Calu3 (cell line): ENCODE measurements at places on chromosomes 4 and X. TPM values are rescaled to one million over a fixed set of nuclear protein-coding genes. Genes with fewer than 3 reads are reported as not detected.

GRCh38 chr4:24855741-24856140 lies 57.1 kb downstream of the CCDC149 start:
- H3K4me1 ChIP-seq: peaks cover 67% of the 10 kb centered on the region
- no peak overlapping the region for H3K27ac ChIP-seq
- no peak for DNase-seq
- H3K36me3 ChIP-seq: peaks cover 5% of the 10 kb centered on the region

Gene COL4A5
- 19.8 and 23.1 TPM in 2 replicates for total RNA-seq

DNA sequence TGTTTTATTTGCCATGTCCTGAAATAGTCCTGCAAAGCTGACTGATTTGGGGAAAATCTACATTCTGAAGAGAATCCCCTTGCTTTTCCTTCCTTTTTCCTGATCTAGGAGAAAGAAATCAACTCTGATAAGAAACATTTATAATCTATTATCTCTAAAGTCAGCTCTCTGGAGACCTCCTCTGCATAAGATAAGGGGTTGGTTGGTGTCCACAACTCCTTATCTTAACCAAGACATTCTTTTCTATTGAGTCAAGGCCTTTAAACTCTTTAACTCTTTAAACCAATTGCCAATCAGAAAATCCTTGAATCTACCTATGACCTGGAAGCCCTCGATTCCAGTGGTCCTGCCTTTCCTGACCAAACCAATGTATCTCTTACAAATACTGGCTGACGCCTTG lies 373.6 kb upstream of the RASGEF1B start:
- no peak for DNase-seq
- peaks cover 50% of the 10 kb centered on the region for H3K4me1 ChIP-seq
- no peaks in the 10 kb centered on the region for H3K27me3 ChIP-seq
- H3K4me3 ChIP-seq: no peak overlapping the region
- H3K36me3 ChIP-seq: peaks cover 5% of the 10 kb centered on the region

- no peak overlapping the region for H3K4me3 ChIP-seq
- H3K36me3 ChIP-seq: no peaks in the 10 kb centered on the region
- no peaks in the 10 kb centered on the region for H3K4me1 ChIP-seq
- no peak for DNase-seq
Measured at GRCh38 chr4:184972991-184973390, 45.3 kb upstream of the HELT start.

Gene ASMT
- total RNA-seq: not detected in 2 replicates

DNA sequence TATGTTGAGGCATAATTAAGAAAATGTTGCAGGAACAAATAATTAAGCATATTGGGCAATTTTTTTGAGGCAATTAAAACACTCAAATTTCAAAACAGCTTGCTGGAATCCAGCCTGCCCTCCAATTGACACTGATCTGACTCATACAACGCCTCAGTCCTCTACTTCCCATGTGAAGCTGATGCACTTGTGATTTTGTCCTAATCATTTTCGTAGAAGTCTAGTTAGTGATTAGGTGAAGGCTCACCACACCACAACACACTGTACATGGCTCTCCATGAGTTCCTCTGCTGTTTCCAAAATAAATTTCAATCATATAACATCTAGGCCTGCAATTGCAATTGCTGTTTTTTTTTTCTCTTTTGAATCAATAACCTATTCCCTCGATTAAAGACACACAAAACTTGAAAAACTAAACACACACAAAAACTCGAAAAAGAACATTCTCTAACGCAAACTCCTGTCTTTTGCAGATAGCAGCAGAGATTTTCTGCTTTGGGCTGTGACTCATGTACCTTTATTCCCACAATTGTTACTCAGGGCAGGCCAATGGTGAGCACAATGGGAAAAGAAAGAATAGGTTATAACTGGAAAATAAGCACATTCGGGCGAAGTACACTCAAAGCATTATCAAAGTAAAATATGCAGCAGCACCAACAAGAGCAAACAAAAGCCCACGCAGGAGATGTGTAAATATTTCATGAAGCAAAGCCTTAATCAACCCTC lies 1.7 kb downstream of the GPRIN3 start:
- no peaks in the 10 kb centered on the region for H3K27me3 ChIP-seq
- peak overlapping the region; percentile 75 for H3K27ac ChIP-seq
- peak; percentile 35 for DNase-seq

DNA sequence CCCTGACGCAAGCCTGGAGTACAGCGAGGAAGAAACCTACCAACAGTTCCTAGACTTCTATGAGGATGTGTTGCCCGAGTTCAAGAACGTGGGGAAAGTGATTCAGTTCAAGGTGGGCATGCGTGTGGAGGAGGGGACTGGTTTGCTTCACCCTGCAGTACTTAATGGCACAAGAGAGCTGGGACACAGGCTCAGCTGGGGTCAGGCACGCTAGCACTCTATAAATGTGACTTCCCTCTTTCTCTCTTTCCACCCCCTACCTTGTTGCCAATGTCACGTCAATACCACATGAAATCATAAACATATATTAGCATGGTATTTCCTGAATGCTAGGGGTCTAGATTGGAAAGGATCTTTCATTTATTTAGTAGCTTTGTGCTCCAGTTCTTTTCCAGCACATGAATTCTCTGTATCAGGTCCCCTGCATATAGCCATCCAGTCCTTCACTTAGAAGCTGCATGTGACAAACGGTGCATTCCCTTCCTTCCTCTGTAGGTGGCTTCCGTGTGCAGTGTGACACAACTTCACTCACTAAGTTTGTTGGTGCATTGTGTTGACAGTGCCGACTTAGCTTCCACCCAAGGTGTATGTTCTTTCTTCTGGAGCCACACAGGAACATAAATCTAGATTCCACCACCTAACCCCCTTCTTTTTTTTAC lies 25.6 kb downstream of the ZRSR2 start:
- H3K27ac ChIP-seq: no peak overlapping the region
- no peaks in the 10 kb centered on the region for H3K27me3 ChIP-seq
- H3K4me3 ChIP-seq: no peak overlapping the region
- peak; percentile 31 for DNase-seq
- peaks cover 5% of the 10 kb centered on the region for H3K36me3 ChIP-seq

- H3K27me3 ChIP-seq: no peaks in the 10 kb centered on the region
- no peak overlapping the region for H3K27ac ChIP-seq
Measured at GRCh38 chrX:112688242-112688641, 8.5 kb upstream of the LHFPL1 start.

DNA sequence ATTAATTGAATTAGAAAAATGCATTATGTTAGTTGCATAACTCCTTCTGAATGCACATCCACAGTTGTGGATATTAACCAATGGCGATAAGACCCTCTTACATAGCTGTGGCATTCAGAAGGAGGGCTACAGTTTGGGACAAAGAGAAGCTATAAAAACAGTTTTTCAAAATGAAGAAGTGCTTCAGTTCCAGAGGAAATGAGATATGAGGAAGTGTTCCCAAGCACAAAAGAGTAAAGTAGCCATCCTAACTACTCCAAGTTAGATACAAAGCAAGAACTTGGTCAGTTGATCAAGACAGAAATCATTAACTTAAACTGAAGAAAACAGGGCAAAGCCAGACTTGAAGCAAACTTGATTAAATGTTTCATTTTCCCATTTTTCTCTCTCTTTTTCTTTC lies 17.2 kb upstream of the ADGRL3 start:
- DNase-seq: no peak
- no peak overlapping the region for H3K27ac ChIP-seq
- no peaks in the 10 kb centered on the region for H3K27me3 ChIP-seq
- H3K4me3 ChIP-seq: no peak overlapping the region
- no peaks in the 10 kb centered on the region for H3K36me3 ChIP-seq
- H3K4me1 ChIP-seq: no peaks in the 10 kb centered on the region

DNA sequence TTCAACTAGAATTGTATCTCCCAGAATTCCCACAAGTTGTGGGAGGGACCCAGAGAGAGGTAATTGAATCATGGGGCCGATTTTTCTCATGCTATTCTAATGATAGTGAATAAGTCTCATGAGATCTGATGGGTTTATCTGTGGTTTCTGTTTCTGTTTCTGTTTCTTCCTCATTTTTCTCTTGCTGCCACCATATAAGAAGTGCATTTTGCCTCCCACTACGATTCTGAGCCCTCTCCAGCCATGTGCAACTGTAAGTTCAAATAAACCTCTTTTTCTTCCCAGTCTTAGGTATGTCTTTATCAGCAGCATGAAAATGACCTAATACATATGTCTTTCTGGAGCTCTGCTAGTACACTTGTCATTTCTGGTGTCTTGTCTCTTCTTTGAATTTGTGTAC lies 22.1 kb upstream of the OR13H1 start:
- no peaks in the 10 kb centered on the region for H3K36me3 ChIP-seq
- no peaks in the 10 kb centered on the region for H3K4me1 ChIP-seq
- no peak for DNase-seq
- no peak overlapping the region for H3K4me3 ChIP-seq
- H3K27me3 ChIP-seq: no peaks in the 10 kb centered on the region

Gene NDP
- total RNA-seq: 0.86 and 1.5 TPM in 2 replicates

Gene ANKRD50
- total RNA-seq: 22.9 and 24.3 TPM in 2 replicates

DNA sequence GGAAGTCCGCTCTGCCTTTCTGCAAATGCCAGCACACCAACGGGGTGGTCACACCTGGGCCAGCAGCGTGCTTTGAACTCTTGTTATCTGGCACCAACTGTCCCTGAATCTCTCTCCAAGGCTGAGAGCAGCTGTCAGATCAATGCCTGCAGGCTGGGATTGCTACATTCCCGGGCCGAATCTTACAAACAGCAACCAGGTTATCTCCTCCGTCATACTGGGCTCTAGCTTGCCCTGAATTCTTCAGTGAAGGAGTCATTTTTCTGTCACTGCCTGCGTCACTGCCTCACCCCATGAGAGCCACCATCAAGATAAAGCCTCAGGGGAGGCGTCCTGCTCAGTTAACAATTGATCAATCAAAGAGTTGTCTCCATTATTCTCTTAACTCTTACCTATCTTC lies 329.4 kb upstream of the PPARGC1A start:
- peaks cover 15% of the 10 kb centered on the region for H3K4me1 ChIP-seq
- no peaks in the 10 kb centered on the region for H3K36me3 ChIP-seq
- H3K27me3 ChIP-seq: peaks cover 8% of the 10 kb centered on the region
- no peak overlapping the region for H3K4me3 ChIP-seq
- peak; percentile 2 for DNase-seq

- no peak overlapping the region for H3K27ac ChIP-seq
- H3K4me3 ChIP-seq: no peak overlapping the region
- no peaks in the 10 kb centered on the region for H3K36me3 ChIP-seq
- H3K27me3 ChIP-seq: no peaks in the 10 kb centered on the region
Measured at GRCh38 chr4:16261313-16261878, 35.1 kb upstream of the TAPT1 start.

Gene KCNIP4
- total RNA-seq: not detected in 2 replicates

GRCh38 chrX:64192040-64192439 lies 13.5 kb downstream of the AMER1 start:
- H3K36me3 ChIP-seq: peaks cover 7% of the 10 kb centered on the region
- no peak overlapping the region for H3K4me3 ChIP-seq
- no peaks in the 10 kb centered on the region for H3K27me3 ChIP-seq
- no peak overlapping the region for H3K27ac ChIP-seq
- H3K4me1 ChIP-seq: no peaks in the 10 kb centered on the region

DNA sequence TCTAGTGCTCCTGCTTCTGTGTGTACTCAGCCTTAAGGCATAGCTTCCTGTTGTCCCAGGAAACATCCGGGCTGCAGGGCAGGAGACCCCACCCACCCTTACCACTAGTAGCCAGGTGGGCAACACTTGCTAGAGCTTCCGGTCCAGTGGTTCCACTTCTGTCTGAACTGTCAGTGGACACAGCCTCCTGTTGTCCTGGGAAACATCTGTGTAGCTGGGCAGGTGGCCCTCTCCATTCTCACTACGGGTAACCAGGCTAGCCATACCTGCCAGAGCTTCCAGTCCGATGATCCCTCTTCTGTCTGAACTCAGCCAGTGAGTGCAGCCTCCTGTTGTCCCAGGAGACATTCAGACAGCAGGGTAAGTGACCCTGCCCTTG lies 372.2 kb downstream of the INPP4B start:
- no peaks in the 10 kb centered on the region for H3K27me3 ChIP-seq
